ENCODE measurements at places on chromosomes 2 and 18.

- DNase-seq: no peak
Measured at GRCh38 chr18:8997634-8998033, 104.9 kb upstream of the NDUFV2 start.

DNA sequence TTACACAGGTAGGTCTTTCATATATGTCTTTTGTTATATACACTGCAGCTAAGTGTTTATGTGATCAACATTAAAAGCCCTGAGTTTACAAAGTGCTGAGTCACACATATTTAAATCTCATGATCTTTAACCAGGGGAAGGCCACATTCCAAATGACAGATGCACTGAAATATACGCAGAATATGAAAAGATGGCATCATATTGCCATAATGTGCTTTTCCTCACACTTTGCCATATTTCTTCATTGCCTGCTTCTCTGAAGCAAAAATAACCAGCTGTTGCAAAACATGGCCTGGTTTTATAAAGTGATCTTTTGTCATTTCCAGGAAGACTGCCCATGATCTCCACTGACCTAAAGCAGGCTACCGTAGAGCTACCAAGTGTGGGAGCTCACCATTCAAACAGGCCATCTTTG is 93.5 kb upstream of the MAPRE2 start:
- DNase-seq: no peak

DNA sequence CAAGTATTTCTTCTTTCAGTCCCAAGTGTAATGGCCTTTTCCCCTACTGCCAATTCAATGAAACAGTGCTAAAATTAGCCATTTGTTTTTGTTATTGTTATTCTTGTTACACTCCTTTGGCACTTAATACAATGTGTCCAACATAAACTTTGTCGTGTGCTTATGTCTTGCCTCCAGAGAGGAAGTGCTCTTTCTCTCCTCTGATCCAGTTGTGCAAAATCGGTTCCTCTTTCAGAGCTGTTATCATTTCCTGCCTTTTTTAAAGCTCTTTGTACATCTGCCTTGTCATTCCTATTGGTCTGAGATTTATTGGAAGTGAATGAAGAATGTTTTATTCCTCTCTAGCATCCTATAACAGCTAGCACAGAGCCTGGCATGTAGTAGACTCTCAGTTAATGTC is 623.2 kb upstream of the ID2 start:
- DNase-seq: no peak

GRCh38 chr2:70094978-70095719 is 7.9 kb downstream of the PCBP1 start:
- no peak for DNase-seq

GRCh38 chr2:166163775-166164174 is 36.0 kb upstream of the SCN1A start:
- DNase-seq: no peak

DNA sequence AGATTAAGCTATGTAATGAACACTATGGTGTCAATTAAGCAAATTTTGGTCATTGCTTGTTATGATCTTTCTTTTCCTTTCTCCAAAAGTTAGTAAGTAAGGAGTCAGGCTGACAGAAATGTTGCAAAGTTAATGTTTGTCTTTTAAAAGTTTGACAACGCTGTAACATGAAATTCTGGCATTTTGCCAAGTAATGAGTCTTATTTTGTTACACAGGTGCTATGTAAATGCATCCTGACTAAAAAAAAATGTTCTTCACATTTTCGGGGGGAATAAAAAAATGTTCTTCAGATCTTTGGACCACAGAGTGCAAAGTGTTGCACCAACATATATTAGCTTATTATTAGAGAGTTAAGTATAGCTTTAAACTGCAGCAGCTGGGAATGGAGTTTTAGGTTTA is 54.8 kb upstream of the PROKR1 start:
- DNase-seq: no peak

DNA sequence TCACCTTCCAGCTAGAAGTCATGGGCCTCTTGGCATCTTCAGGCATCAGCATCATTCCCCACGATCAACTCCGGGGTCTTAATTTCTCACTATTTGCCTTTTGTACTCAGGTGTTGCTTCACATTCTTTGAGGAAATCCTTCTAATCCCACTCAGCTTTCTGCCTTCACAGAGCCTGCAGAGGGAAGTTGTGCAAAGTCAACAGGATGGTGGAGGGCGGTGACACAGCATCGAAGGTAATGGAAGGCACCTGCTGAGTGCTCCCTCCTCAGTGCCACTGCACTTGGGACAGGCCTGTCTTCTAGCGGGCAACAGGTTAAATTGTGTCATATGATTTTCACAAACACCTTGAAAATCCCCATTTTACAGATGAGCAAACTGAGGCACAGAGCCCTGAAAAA is 164.0 kb downstream of the EN1 start:
- no peak for DNase-seq

GRCh38 chr18:32906506-32907310 is 133.9 kb upstream of the KLHL14 start:
- DNase-seq: no peak

DNA sequence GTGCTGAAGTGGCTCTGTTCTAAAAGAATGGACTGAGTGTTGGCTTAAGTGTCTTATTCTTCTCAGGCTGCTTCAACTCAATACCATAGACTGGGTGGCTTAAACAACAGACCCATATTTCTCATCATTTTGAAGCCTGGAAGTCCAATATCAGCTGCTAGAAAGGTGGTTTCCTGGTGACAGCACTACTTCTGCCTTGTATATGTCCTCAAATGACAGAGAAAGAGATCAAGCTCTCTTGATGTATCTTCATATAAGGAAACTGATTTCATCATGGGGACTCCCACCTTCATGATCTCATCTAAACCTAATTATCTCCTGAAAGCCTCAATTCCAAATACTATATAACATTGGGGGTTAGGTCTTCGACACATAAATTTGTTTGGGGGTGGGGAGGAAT is 449.7 kb upstream of the DSEL start:
- DNase-seq: no peak

DNA sequence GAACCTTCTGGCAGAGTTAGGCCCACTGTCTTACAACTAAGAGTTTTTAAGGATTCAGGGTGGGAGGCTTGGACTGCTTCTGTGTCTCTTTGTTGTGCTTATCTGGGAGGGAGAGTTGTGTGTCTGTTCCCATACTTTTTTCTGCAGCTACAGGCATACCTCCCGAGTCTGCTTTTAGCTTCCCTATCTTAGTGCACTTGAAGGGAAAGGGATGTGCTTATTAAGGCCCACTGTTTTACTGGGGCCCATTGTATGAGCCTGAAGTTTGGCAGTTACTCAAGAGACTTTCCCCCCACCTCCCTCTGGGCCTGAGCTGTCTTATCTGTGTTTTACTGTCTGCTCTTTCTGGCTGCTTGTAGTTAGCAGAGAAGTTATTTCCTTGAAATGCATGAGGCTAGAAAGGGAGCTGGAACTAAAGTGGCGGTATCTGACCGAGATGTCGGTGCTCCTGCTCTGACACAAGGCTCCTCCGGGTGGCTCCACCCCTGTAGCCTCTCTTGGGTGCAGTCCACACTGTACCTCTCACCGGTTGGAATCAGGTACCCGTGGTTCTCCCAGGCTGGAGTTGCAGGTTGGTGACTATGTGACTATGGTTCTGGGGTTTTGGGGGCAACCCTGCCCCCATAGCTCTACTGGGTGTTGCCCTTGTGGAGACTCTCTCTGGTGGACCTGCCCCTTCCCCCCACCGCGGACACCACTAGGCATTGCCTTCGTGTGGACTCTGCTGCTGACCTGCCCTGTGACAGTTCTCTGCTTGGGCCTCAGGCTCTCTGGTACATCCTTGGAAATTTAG is 12.9 kb downstream of the UBR3 start:
- DNase-seq: no peak

DNA sequence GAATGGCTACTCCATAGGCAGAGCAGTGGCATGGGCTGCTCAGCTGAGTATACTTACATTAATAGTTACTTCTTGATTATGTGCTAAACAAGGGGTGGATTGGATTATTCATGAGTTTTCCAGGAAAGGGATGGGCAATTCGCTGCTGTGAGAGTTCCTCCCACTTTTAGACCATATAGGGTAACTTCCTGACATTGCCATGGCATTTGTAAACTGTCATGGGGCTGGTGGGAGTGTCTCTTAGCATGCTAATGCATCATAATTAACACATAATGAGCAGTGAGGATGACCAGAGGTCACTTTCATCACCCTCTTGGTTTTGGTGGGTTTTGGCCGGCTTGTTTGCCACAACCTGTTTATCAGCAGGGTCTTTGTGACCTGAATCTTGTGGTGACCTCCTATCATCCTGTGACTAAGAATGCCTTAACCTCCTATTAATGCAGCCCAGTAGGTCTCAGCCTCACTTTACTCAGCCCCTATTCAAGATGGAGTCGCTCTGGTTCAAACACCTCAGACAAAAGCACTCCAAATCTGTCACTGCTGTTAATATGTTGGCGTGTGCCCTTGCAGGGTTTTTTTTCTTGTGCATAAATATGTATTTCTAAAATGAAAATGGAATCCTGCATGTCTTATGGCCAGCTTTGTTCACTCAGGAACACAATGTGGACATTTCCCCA is 56.0 kb downstream of the CYBRD1 start:
- DNase-seq: no peak

DNA sequence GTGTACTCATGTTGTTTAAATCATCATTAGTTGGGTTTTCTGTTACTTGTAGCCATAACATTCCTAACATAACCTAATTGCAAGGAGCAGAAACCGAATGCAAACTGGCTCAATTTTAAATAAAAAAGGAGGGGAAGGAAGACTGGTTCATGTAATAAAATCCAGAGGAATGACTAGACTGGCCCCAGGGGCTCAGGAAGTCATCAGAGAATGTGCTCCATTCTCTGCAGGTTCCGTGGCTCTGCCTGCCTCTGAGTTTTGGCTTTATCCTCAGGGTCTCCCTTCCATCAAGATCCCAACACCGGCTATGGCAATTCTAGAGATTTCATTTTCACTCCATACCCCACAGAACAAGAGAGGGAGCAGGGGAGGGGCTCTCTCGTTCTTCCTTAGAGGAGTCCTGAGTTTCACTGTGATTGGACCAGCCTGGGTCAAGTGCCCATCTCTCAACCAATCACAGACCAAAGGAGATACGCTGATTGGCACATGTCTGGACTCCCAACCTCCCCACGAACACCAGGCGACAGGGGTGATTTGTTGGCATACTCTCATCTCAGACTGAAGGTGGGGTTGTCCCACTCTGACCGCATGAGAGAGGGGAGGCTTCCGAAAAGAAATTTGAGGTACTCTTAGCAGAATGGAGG is 64.8 kb downstream of the NPPC start:
- no peak for DNase-seq

GRCh38 chr2:187037310-187037709 is 188.3 kb upstream of the ZSWIM2 start:
- DNase-seq: no peak

- no peak for DNase-seq
Measured at GRCh38 chr2:13056259-13056843, 339.6 kb downstream of the TRIB2 start.

DNA sequence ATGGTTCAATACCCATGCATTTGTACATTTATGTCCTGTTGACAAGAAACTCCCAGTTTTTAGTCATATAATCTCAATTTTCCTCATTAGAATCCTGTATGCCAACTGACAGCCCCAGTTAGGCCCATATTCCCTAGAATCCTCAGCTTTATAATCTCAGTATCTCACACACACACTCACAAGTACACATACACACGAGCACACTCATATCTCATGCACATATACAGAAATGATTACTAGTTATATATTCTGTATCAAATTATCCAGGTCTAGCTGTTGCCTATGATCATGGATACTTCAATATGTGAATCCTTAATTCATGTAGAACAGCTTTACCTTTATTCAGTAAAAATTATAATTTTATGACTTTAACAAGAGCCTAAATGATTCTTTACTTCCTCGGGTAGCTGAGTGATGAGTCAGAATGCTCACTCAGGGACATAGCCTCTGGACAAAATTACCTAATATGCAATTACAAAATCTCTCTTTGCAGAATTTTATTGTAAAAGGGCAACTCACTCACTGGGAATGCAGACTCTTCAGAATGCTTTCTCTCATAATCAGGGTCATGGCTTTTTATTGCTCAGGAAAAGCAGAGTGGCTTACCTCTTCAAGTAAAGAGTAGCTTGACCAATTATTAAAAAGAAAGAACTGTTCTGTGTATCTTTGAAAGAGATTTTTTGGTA is 193.6 kb upstream of the PIK3C3 start:
- DNase-seq: no peak

DNA sequence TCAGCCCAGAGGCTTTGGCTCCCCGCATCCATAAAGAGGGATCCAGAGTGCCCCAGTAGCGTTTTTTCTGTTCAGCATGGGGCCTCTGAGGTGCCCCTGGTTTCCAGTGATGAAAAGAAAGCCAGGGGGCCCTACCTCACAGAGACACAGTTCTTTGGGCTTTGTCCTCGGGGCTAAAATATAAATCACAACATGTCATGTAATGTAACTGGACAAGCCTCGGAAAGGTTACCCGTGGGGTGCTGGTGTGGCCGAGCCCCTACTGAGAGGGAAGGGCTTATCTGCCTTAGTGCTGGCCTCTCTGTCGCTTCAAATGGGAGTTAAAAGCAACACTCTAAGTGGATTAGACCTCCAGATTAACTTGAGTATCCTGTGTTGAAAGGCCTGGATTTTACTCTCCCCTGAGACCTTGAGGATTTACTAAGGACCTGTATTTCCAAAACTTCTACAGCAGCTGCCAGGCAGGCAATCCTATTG is 251.6 kb upstream of the APCDD1 start:
- DNase-seq: no peak

GRCh38 chr18:52236131-52236530 is 103.9 kb upstream of the DCC start:
- no peak for DNase-seq

DNA sequence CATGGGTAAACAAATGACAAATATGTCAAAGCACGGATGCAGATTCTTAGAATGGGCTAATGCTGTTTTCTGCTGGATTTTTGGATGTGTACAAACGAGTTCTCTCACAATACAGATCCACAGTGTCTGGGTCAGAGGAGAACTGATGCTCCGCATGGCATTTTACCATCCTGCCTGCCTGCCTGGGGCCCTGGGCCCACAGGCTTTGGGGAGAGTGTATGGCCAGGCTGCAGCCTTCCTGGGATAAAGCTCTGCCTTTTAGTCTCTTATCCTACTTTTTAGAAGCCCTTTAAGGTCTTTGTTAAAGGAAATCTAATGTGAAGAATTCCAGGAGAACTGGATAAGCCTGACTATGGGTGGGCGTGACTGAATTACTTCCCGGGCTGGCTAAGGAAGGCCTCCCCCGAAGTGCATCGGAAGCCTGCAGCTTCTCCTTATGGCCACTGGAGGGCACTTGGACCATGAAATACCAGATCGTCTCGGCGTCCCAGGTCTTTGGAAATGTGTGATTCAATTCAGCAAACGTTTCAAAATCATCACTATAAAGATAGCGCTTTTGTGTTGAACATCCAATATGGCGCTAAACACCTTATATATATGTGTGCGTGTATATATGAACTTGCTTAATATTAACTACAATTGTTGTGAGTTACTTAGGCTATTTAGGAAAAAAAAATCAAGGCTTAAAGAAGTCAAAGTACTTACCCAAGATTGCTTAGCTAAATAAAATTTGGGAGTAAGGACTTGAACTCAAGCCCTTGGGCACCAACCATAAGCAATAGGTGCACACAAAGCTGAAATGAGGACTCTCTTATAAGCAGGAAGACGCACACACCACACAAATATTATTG is 15.2 kb upstream of the DNPEP start:
- DNase-seq: peak; percentile 48
